ENCODE measurements at places on chromosomes 3 and 15.

GRCh38 chr3:98657457-98657856 lies 64.0 kb upstream of the CPOX start:
- DNase-seq, result peak; percentile 55

- no peak for DNase-seq
Measured at GRCh38 chr15:79702621-79703020, 194.2 kb downstream of the MTHFS start.

DNA sequence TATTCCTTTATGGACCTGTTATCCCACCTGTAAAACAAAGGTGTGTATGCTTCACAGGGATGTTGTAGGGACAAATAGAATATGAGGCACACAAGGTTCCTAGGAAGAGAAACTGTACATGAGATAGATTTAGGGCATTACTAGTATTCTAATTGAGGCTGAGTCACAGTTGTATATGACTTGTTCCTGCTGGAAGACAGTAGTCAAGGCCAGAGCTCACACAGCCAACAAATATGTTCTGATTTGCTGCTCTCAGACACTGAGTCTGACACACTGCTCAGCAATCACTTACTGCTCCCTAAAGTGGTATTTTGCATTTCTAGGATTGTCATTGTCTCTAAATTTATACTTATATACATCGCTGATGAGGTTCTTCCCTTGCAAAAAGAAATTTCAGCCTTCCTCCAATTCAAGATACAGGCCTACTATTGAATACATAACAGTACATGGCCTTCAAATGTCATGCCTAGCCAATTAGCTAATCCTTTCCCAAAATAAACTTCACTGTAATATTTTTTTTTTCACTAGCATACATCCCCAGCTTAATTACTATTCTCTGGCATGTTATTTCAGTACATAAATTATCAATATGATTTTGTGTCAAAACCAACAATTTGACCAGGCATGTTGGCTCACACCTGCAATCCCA lies 69.8 kb downstream of the TIGIT start:
- no peak for DNase-seq

DNA sequence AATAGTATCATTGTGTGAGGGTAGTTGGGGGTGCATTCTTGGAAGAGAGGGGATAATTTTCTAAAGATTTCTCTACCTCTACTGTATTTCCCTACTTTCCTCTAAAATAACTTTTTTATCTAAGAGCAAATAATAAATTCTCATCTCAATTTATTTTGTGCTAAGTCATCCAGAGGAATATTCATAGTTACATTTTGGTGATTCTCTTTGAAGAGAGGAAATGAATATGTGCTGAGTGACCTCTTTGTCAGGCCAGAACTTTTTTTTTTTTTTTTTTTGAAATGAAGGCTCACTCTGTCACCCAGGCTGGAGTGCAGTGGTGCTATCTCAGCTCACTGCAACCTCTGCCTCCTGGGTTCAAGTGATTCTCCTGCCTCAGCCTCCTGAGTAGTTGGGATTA lies 15.1 kb upstream of the CCDC80 start:
- DNase-seq, result no peak

- peak; percentile 37 for DNase-seq
Measured at GRCh38 chr3:171838218-171838720, 4.9 kb upstream of the TMEM212 start.

- no peak for DNase-seq
Measured at GRCh38 chr3:26422415-26422814, 200.2 kb upstream of the LRRC3B start.

DNA sequence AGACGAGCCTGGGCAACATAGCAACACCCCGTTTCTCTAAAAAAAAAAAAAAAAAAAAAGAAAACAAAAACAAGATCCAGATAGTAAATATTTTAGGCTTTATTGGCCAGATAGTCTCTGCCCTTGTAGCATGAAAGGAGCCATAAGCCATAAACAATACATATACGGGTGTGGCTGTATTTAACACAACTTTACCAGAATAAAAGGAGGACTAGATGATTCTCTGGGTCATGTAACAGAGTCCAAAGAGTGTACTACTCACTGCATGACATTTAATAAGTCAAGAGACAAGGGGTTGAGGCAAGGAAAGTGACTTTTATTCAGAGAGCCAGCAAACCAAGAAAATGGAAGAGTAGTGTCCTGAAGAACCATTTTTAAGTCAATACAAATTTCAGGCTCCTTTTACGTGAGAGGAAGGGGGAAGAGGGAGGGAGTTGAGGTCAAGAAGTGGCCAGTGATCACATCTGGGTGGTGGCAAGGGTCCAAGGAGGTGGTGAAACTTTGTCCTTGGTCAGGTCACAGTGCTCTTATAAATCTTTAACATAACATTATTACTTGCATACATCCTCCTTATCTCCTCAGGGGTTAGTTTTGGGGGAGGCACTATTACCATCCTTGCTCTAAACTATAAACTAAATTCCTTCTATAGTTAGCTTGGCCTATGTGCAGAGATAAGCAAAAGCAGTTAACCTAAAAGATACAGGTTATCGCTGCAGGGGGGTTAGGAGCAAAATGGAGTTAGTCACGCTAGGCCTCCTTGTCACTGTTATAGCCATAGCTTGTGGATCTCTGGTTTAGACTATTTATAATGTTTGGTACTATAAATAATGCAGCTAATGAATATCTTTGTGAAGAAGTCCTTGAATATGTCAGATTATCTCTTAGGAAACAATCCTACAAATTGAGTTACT lies 46.1 kb downstream of the METTL6 start:
- no peak for DNase-seq

DNA sequence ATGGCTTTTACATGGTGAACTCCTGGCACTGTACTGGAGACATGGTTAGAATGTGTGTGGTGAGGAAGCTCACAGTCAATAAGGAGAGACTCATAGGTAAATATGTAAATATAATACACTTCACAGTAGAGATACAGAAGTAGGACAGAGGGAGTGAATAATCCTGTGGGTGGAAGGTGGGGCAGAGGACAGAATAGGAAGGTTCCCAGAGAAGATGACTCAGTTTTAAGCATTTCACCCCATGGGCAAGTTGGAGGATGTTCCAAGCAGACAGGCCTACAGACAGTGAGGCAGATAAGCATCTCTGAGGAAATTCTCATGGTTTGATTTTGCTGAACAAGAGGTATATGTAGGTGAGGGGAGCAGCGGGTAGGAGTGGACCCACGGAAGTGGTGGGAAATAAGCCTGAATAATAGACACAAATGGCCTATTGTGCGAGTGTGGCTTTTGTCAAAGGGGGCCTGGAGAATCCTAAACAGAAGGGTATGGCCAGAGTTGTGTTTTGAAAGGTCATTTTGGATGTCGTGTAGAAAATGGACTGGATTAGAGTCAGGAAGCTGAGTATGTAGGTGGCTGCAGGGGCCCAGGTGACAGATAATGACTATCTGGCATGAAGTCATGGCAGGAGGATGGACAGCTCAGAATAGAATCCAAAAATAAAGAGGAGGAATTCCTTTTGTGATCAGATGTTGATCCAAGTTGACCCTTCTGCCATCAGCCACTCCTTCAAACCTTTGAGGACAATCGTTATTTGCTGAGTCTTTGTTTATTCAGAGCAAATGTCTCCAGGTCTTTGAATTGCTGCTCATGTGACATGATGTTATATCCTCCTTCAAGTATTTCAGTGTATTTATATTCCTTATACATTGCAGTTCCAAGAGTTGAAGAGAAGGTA lies 97.3 kb upstream of the THRB start:
- no peak for DNase-seq

GRCh38 chr15:43748376-43748775 lies 2.1 kb downstream of the PDIA3 start:
- DNase-seq, result no peak

- DNase-seq, result no peak
Measured at GRCh38 chr3:172167892-172168648, 128.7 kb downstream of the FNDC3B start.

GRCh38 chr15:85788771-85789495 lies 5.8 kb downstream of the KLHL25 start:
- peak; percentile 40 for DNase-seq

DNA sequence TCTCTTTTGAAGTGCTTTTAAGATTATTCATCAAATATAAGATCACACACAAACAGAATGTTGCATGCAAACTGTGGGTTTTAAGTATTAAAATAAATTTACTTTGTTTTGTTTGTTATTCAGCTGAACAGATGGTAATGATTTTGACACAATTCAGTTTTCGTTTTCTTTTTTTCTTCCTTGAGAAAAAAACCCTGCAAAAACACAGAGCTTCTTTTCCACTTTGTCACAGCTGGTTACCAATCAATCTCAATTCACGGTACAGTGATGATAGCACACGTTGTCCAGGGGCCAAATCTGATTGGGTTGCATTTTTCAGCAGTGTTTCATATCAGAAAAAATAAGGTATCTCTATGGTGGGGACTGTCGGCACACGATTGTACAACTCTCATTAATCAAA lies 473.6 kb downstream of the ROBO2 start:
- no peak for DNase-seq

- no peak for DNase-seq
Measured at GRCh38 chr3:191005790-191006189, 143.3 kb upstream of the GMNC start.

GRCh38 chr3:195093731-195094130 lies 177.2 kb downstream of the XXYLT1 start:
- no peak for DNase-seq

GRCh38 chr3:123267821-123268220 lies 66.1 kb downstream of the SEC22A start:
- no peak for DNase-seq

DNA sequence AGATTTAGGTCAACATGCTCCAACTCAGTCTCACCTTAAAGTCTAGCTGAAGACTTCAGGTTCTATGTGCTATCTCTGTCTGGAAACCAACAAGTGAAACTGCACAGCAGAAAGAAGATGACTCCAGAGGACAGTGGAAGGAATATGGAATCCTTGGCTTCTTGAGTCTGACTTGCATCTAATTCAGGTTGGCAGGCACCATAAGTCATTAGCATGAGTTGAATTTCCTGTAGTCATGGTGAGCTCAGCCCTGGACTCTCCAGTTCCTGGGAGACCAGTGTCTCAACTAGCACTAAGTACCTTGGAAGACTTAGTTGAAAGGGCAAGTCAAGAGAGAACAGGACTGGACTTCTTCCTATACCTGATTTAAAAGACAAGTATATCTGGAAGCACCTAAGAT lies 129.7 kb downstream of the DTWD1 start:
- no peak for DNase-seq

GRCh38 chr3:128351546-128351945 lies 115.1 kb downstream of the DNAJB8 start:
- DNase-seq, result no peak

Data from NB4 (cell line).